Immature natural killer cell (primary cell): ENCODE measurements at places on chromosomes 12 and 14.
A peak's percentile ranks its signal among the peaks of the same experiment; 100 is the strongest.

DNA sequence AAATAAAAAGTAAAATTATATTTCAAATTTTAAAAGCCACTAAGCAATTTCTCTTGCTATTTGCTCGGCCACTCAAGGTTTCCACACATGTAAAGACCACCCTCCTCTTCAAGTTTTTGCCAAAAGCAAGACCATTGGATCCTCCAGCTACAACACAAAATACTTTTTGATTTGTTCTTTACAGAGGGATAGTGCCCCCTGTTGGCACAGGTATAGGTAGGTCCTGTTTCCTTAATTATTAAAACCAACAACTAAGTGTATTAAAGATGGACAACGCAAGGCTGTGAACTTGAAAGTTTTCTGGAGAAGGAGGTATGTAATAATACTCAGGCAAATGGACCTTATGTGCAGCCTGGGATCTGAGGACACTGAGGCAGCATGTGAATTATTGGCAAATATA lies 23.8 kb downstream of the ATP6V1D start:
- no peak overlapping the region for H3K4me3 ChIP-seq
- no peaks in the 10 kb centered on the region for H3K4me1 ChIP-seq
- DNase-seq: no peak

GRCh38 chr12:71125515-71125914 lies 32.3 kb downstream of the TSPAN8 start:
- no peaks in the 10 kb centered on the region for H3K36me3 ChIP-seq
- no peak overlapping the region for H3K27ac ChIP-seq
- no peaks in the 10 kb centered on the region for H3K27me3 ChIP-seq
- H3K4me1 ChIP-seq: no peaks in the 10 kb centered on the region
- DNase-seq: no peak

- H3K4me3 ChIP-seq: no peak overlapping the region
- DNase-seq: no peak
Measured at GRCh38 chr14:75960231-75960630, 21.6 kb downstream of the TGFB3 start.

DNA sequence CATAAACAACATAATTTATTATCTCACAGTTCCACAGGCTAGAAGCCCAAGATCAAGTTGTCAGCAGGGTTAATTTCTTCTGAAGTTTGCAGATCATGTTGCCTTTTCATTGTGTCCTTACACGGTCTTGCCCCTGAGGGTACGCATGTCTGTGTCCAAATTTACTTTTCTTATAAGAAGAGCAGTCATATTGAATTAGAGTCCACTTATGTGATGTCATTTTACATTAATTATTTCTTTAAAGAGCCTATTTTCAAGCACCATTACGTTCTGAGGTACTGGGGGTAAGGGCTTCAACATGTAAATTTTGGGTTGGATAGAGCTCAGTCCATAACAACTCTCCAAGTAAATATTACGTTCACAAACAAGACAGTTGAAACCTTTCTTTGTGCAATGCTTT lies 236.6 kb upstream of the OR4E1 start:
- no peak overlapping the region for H3K4me3 ChIP-seq
- H3K36me3 ChIP-seq: no peaks in the 10 kb centered on the region
- no peak overlapping the region for H3K27ac ChIP-seq
- no peaks in the 10 kb centered on the region for H3K27me3 ChIP-seq

DNA sequence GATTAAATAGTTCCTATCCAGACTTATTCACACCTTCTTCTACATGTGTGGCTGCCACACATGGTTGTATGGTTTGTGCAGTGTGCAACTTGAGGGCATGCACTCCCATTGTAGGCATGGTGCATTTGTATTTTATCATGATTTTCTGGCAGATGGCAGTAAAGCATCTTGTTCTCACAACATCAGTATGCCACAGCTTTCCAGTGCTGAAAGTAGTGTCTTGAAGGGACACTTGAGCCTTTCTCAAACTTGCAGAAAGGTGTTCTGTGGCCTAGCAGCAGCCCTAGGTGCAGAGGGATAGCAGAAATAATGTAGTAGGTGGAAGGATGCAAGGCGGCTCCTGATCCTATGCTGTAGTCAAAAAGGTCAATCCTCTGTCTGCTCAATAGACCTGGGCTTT lies 72.9 kb downstream of the LMNTD1 start:
- no peaks in the 10 kb centered on the region for H3K36me3 ChIP-seq
- no peak overlapping the region for H3K4me3 ChIP-seq
- no peak for DNase-seq
- no peak overlapping the region for H3K27ac ChIP-seq
- H3K27me3 ChIP-seq: peaks cover 2% of the 10 kb centered on the region

DNA sequence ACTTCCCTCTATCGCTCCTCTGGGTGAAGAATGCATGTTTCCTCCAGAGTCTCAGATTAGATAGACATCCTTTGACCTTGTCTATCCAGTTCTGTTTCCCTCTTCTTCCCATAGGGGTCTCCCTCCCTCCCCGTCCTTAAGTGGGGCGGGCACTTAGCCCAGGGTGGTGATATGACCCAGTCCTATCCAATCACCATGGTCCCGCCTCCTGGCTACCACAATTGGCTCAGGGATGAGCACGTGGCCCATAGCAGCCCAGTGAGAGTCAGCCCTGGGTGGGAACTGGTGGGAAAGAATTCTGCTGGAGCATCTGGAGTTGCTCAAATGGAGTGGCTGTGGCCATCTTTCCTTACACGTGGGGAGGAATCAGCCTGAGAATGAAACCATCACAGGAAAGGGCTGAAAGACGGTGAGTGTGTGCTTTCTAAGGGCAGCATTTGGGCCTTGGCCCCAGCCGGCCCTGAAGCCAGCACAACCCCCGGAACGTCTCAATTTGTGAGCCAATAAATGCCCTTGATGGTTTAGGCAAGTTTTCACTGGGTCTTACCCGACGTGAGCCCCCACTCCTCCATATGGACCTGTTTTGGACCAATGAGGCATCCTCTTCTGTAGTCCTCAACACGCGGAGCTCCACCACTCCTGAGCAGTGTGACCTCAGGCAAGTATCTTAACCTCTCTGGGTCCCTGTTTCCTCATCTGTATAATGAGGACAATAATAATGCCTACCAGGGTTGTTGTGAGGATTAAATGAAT lies 14.4 kb upstream of the MLXIP start:
- peaks cover 14% of the 10 kb centered on the region for H3K4me1 ChIP-seq
- no peak overlapping the region for H3K27ac ChIP-seq
- H3K4me3 ChIP-seq: no peak overlapping the region
- H3K36me3 ChIP-seq: no peaks in the 10 kb centered on the region
- H3K27me3 ChIP-seq: peaks cover 2% of the 10 kb centered on the region
- DNase-seq: no peak

DNA sequence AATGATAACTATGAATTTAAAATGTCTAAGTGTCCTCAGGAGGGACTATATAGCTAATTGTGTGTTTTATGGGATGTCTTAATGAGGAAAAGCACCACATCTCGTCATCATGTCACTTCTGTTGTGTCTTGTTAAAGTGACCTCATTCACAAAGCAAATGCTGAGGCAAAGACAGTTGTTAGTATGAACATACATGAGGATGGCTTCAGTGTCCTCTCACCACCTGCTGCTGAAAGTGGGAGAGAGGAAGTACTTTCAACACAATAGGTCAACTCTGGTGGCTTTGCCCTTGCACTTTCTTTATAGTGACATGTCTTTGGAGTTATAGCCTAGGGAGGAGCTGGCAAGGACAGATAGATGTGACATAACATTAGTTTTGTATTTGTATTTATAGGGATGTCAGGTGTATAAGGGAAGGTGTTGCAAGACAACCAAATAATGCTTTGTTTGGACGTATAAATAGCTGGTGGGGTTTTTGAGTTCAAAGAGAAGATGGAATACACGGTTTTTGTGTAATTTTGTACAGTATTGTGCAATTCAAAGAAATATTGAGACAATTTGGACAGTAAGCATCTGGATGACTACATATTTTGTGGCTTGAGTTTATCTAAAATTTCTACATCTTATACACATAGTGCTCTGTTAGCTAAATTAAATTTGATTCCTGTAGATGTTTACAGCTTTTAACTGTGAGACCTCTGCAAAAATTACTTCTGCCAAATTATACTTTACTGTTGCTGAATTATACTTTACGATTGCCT lies 131.7 kb upstream of the ATP2B1 start:
- no peak for DNase-seq
- no peak overlapping the region for H3K4me3 ChIP-seq
- no peaks in the 10 kb centered on the region for H3K4me1 ChIP-seq
- H3K27ac ChIP-seq: no peak overlapping the region
- no peaks in the 10 kb centered on the region for H3K27me3 ChIP-seq

DNA sequence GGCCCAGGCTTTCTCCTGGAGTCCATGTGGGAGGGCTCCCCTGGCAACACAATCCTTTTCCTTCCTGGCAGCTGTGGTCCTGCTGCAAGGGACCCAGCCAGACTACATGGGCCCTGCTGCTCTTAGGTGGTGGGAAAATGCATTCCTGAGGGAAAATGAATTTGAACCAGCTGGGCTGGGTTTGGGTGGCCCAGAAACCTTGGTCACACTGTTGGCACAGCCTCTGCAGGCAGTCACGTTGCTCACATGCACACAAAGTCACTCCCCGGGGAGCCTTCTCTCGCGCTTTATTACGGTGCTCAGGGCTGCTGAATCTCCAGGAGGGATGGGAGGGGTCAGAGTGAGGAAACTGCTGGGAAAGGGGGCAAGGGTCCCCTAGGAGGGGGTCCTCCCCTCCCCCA lies 17.2 kb downstream of the PLEKHG3 start:
- peak overlapping the region; percentile 83 for H3K4me3 ChIP-seq
- no peak for DNase-seq
- H3K4me1 ChIP-seq: peaks cover 100% of the 10 kb centered on the region
- peaks cover 15% of the 10 kb centered on the region for H3K36me3 ChIP-seq
- peak overlapping the region; percentile 97 for H3K27ac ChIP-seq

DNA sequence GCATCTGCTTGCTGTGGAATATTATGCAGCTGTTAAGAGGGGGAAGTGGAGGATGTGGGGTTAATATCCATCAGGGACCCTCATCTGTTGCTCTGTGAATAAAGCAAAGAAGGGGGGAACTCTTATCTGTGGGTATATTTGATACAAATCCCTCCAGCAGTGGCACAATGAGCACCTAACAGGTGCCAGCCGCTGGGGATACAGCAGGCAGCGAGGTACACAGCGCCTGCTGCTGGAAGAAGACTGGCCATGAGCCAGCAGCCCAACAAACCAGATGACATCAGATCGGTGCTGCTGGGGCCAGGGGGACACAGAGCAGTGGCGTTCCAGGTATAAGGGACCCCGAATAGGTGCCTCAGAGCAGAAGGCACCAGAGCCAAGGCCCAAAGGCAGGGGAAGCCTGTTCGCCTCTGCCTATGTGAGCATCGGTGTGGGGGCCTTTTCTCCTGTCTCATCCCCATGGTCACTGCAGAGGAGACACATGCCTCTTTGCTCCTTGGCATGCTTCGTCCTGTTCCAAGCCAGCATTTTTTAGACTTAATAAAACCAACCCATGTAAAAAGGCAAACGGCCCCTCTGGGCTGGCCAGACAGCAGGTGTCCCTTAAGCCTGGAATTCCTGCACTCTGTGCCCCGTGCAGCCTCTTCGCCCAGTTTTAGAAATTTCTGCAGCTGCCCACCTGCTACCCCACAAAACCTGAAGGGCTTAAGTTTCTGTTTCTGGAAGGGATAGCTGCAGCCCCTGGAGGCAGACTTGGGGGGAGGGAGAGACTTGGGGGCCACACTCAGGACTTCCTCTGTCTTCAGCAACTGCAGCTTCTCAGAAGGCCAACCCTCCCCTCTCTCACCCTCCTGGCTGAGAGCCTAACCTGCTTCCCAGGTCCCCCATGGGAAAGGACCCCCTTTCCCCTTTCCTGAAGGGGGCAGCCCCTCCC lies 1.6 kb upstream of the CKB start:
- H3K27me3 ChIP-seq: peaks cover 8% of the 10 kb centered on the region
- peak overlapping the region; percentile 11 for H3K4me3 ChIP-seq
- no peaks in the 10 kb centered on the region for H3K36me3 ChIP-seq
- no peak for DNase-seq

DNA sequence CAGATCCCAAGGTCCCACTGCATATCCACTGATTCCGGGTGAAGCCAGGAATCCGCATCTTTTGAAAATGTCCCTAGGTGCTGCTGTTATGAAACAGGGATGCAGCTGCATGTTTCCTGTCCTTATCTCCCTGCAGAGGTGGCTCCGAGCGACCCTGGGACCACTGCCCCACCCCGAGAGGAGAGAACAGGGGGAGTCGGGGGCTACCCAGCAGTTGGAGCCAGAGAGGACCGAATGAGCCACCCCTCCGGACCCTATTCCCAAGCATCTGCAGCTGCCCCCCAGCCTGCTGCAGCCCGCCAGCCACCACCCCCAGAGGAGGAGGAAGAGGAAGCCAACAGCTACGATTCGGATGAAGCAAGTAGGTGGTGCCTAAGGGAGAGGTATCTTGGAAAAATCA lies 30.3 kb upstream of the OAS1 start:
- H3K27me3 ChIP-seq: peaks cover 32% of the 10 kb centered on the region
- no peak overlapping the region for H3K4me3 ChIP-seq
- H3K36me3 ChIP-seq: no peaks in the 10 kb centered on the region
- H3K27ac ChIP-seq: no peak overlapping the region

DNA sequence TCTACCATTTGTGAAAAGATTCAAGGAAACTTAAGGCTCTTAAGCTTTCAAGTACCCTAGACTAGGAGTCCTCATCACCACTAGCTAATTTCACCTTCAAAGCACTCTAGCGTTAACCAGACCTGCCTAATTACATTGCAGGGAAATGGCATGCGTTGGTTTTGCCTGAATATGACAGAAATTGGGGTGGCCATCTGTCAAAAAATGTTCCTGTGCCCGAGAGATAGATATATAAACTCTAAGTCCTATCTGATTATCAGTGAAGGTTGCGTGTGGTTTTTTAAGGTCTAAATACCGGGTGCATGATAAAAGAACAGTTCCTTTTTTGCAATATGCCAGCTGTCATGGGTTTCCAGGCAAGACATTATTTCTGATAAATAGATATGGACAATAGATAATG lies 48.3 kb downstream of the SPRING1 start:
- no peak for DNase-seq
- peaks cover 11% of the 10 kb centered on the region for H3K4me1 ChIP-seq
- peaks cover 4% of the 10 kb centered on the region for H3K27me3 ChIP-seq
- no peak overlapping the region for H3K4me3 ChIP-seq
- H3K27ac ChIP-seq: no peak overlapping the region
- no peaks in the 10 kb centered on the region for H3K36me3 ChIP-seq

DNA sequence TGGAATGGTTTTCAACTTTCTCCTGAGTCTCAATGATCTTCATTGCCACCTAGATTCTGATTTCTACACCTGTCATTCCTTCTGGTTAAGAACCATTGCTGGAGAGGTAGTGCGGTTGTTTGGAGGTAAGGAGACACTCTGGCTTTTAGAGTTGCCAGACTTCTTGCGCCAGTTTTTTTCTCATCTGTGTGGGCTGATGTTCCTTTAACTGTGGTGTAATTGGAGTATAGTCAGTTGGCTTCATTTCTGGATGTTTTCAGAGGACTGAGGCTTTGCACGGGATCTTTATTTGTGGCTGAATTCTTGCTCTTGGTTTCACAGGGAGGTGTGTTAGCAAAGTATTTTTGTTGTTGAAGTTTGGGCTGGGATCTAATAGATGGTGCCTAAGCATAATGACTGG lies 5.7 kb upstream of the CLEC4D start:
- peaks cover 3% of the 10 kb centered on the region for H3K27me3 ChIP-seq
- no peak for DNase-seq
- no peak overlapping the region for H3K27ac ChIP-seq
- no peaks in the 10 kb centered on the region for H3K4me1 ChIP-seq
- no peak overlapping the region for H3K4me3 ChIP-seq
